Neuronal stem cell (in vitro differentiated cells): ENCODE measurements at places on chromosomes 1 and 21.

DNA sequence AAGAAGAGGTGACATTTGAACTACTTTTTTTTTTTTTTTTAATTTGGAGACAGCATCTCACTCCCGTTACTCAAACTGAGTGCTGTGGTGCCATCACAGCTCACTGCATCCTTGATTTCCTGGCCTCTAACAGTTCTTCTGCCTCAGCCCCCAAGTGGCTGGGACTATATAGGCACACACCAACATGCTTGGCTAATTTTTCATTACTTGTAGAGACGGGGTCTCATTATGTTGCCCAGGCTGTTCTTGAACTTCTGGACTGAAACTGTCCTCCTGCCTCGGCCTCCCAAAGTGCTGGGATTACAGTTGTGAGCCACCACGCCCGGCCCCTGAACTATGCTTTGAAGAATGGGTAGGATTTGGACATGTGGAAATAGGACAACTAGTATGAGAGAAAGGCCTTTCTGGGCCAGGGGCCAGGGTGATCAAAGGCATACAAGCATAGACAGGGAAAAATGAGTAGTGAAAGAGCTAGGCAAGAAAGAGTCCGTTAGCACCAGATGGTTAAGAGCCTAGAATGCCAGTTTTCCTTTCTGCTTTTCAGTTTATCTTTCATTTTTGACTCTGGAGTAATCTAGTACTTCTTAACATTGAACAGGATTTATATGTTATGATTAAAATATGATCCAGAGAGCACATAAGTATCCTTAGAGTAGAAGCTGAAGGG is 6.3 kb downstream of the RABGAP1L start:
- DNase-seq: no peak

GRCh38 chr1:197152662-197153061 is 6.2 kb upstream of the ASPM start:
- no peak for DNase-seq

- no peak for DNase-seq
These were observed 88.0 kb downstream of the XCL2 start for GRCh38 chr1:168455764-168456163.

- no peak for DNase-seq
These were observed 86.8 kb downstream of the ATP1B1 start for GRCh38 chr1:169193191-169193850.
